ENCODE measurements at places on chromosomes 2 and 18.

GRCh38 chr2:51812138-51812866 is 780.4 kb upstream of the NRXN1 start:
- DNase-seq: no peak

GRCh38 chr2:134173338-134174016 is 80.4 kb upstream of the MGAT5 start:
- DNase-seq: no peak

DNA sequence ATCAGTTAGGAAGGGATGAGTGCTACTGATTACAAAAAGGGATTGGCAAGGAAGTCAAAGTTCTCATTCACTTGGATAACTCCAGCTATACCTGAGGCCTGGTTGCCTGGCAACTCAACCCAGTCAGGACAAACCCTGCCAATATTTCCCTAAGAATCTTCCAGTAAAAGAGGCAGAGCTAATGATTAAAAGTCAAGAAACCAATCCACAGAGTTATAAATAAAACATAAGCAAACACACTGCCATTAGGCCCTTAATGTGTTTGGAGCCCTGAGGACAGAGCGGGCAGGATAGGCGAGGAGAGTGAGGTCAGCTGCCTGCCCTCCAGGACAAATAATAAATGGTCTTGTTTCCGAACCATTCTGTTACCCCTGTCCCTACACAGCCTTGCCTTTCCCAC is 215.6 kb upstream of the NABP1 start:
- DNase-seq: no peak

GRCh38 chr2:28209261-28209691 is 183.4 kb upstream of the FOSL2 start:
- DNase-seq: no peak

GRCh38 chr18:74819433-74820059 is 221.9 kb downstream of the ZNF407 start:
- DNase-seq: peak; percentile 81

- no peak for DNase-seq
Observed at GRCh38 chr2:56505885-56506284, 322.1 kb downstream of the CCDC85A start.

GRCh38 chr2:100754951-100755350 is 65.0 kb upstream of the NPAS2 start:
- no peak for DNase-seq

DNA sequence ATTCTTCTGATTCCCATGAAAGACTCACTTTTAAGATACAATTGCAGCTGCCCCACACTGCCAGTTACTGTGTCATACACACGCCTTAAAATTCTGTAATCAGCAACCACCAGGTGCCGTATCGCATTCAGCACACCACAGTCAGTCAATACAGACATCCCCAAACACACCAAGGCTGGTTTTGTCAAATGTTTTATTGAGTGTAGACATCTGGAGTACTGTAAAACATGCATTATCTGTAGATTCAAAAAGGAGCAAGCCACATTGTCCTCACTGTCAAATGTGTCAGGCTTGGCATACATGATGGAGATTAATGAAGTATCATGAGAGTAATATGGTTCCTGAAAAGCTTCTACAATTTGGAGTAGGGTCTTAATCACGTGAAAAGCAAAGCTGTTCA is 109.7 kb upstream of the SP3 start:
- no peak for DNase-seq

DNA sequence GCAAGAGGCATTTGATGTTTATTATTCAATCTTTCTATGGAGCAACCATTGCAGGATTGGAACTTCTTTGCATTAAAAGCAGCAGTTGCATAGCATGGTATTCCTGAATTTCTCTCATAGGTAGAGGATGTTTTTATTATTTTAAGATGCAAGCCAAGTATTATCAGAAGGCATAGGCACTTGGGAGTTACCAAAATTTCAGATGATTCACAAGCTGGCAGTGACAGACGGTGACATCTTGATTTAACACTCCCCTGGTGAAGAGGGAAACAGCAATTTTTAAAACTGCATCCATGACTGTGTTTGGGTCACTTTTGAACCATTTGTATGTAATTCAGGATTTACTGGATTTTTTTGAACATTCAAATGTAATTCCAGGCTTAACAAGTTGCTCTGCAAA is 654.3 kb downstream of the SLC4A3 start:
- no peak for DNase-seq

DNA sequence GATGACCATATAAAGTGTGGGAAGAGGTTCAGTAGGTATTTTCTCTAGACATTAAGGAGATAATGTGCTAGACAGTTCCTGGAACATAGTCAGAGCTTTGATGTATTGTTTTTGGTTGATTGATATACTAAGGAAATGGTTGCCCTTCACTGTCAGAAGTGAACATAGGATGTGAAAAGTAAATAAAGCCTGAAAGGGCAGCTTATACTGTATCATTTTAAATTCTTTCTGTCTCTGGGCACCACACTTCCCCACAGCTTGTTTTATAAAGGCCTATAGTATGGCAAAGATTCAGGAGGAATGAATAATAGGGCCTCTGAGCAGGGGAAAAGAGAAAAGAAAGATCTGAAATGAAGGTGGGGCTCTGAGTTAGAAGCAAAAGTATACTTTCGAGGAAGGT is 72.7 kb upstream of the ITPRID2 start:
- no peak for DNase-seq

DNA sequence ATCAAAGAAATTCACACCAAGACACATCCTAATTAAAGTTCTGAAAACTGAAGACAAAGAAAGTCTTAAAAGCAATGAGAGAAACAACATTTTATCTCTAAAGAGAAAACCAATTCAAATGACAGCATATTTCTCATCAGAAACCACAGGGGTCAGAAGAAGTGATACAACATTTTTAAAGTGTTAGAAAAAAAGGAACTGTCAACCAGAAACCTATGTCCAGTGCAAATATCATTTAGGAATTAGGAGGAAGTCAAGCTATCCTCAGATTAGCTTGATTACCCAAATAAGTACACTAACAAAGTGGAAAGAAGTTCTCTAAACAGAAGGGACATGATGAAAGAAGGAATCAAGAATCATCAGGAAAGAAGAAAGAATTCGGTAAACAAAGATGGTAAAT is 59.5 kb upstream of the BCL2L11 start:
- no peak for DNase-seq

DNA sequence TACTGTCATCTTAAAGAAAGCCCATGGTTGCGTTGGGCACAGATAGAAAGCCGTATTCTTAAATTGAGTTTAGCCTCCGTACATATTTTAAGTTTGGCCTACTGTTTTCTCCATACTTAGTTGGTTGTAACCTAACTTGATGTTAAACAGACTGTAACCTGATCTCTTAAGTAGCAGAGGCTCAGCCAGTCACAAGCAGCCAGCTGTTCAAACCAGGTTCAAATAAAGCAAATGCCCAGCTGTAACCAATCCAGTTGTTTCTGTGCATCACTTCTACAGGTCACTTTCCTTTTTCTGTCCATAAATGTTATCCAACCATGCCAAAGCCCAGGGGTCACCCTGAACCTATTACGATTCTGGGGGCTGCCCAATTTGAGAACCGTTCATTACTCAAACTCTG is 10.0 kb upstream of the THADA start:
- no peak for DNase-seq

DNA sequence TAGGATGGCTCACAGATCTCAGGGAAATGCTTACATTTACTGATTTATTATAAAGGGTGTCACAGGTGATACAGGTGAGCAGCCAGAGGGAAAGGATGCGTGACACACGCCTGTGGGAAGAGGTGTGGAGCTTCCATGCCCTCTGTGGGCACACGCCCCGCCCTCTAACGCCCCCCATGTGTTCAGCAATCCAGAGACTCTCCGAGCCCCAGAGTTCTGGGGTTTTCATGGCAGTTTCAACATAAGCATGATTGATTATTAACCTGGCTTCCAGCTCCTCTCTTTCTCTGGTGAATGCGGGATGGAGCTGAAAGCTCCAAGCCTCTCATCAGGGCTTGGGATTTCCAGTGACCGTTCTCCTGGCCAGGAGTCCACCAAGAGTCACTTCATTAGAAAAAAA is 34.3 kb upstream of the ODC1 start:
- no peak for DNase-seq

GRCh38 chr2:85853499-85854165 is 35.2 kb downstream of the ST3GAL5 start:
- no peak for DNase-seq

GRCh38 chr18:23196119-23197007 is 61.1 kb downstream of the CABLES1 start:
- peak; percentile 94 for DNase-seq

GRCh38 chr2:75290600-75291150 is 91.4 kb upstream of the TACR1 start:
- no peak for DNase-seq

GRCh38 chr2:127392133-127392827 is 4.5 kb upstream of the MAP3K2 start:
- no peak for DNase-seq

Data from islet precursor cell (in vitro differentiated cells).